ENCODE measurements at places on chromosomes 1 and 21.

GRCh38 chr1:30929135-30929889 lies 20.8 kb upstream of the SDC3 start:
- DNase-seq = no peak

DNA sequence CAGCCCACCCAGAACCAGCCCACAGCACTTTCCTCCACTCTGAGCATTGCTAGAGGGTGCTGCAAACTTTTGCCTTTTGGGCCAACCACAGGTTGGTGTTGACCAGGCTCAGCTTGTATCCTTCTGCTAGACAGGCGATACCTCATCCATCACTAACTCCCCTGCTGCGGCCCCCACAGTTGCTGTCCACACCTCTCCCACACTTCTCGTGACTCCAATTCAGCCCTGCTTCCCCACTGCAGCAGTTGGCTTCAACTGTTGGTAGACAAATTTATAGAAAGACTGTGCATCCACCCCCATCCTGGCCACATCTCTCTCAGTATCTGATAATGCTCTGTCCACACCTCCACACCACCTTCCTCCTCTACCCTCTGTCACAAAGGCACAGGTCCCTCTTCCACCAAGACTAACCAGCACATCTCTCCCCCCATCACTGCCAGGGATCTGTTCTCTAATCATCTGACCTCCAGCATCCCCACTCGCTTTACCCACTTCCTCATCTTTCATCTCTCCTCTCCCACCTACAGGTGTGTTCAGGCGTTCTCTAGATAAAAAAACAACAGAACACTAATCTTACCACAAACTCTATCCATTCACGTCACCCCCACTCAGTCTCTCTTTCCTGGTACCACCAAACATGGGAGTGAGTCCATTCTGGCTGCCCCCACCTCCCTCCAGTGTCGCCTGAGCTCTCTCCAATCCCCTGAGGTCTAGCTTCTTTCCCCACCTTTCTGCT lies 15.8 kb upstream of the SLC25A44 start:
- DNase-seq = no peak

- no peak for DNase-seq
Observed at GRCh38 chr1:2320760-2321667, 70.3 kb downstream of the MORN1 start.

DNA sequence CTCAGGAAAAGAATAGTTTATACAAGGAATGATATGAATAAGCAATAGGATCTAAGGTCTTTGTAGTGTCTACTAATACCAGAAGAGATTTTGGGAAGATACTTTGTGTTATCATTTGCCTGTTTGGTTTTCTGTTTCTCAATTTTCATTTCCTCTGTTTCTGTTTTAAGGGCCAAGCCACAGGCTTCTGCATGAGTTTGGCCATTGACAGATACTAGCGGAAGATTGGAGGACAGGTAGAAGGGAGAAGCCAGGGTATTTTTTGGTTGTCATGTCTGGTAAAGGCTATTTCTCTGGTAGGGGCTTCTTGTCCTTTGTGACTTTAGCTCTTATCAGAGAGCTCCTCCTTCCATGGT lies 51.4 kb downstream of the HS2ST1 start:
- DNase-seq = no peak

GRCh38 chr1:14910984-14911721 lies 242.4 kb upstream of the TMEM51 start:
- no peak for DNase-seq

GRCh38 chr1:7497107-7497637 lies 273.9 kb upstream of the VAMP3 start:
- no peak for DNase-seq

DNA sequence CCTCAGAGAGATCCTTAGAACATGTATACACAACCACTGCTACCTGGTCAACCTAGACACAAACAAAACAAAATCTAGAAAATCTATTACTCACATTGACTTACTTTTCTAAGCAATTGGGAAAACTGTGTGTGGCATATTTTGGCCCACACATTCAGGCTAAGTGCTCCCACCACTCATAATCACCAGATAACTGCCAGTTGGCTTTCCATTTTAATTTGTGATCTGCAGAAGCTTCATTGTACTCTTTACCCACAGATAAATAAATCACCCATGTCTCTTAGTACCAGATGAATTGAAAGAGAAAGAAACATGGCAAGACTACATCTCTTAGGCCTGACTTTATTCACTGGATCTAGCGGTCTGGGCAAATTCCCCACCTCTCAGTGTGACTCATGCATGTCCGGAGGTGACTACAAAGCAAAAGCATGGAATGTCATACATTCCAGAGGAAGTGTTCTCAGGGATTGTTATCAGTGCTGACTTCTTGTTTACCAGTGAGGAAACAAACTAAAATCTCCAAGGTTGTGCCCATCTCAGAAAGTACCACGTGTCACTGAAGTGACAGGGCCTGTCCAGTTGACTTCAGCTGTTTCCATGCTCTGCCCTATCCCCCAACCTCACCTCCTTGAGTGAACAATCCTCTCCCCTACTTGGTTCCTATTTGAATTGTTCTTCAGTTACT lies 52.4 kb upstream of the BCL10 start:
- no peak for DNase-seq

DNA sequence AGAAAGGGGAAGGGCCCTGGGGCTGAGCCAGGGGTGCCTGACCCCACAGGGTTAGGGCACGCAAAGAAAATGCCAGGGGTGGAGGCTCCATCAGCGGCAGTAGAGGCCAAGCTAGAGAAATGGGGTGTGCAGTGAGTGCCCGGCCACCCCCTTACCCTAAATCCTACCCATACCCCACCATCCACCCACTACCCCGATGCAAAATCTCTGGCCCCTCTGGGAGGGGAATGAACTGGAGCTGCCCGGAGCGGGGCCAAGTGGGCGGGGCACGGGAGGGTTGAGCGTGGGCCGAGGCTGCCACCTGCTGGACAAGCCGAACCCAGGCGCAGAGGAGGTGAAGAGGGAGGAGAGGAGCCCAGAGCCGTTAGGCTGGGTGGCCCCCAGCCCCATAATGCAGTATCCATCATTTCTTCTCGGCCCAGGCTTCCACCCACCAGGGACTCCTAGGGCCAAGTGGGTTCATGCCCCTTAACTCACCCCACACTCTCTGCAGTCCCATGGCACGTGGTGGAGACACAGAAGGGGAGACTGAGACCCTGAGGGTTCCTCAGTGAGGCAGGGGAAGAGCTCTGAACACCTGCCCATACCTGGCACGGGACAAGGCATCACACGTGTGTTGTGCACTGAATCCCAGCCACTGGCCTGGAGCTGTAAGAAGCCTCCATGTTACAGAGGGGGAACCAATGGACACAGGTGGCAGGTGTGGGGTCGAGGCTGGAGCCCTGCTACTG lies 1.4 kb upstream of the C1QC start:
- no peak for DNase-seq

- no peak for DNase-seq
Observed at GRCh38 chr1:180581635-180582039, 22.9 kb downstream of the OVAAL start.

DNA sequence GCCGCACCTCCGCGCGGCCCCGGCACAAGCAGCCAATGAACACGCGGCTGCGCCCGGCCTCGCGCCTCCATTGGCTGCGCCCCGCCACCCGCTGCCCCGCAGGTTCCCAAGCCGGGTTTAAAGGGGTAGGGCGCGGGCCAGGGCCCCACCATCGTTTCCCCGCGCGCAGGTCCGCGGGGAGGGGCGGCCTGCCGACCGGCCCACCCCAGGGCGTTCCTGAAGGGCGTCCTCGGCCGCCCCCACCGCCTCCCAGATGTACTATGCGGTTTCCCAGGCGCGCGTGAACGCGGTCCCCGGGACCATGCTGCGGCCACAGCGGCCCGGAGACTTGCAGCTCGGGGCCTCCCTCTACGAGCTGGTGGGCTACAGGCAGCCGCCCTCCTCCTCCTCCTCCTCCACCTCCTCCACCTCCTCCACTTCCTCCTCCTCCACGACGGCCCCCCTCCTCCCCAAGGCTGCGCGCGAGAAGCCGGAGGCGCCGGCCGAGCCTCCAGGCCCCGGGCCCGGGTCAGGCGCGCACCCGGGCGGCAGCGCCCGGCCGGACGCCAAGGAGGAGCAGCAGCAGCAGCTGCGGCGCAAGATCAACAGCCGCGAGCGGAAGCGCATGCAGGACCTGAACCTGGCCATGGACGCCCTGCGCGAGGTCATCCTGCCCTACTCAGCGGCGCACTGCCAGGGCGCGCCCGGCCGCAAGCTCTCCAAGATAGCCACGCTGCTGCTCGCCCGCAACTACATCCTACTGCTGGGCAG lies at the start of gene OLIG1:
OLIG1 (plus strand) TSS at position 148 of the 750 bp plus-strand sequence; CDS start at position 254, 106 bp downstream.
- DNase-seq = no peak

DNA sequence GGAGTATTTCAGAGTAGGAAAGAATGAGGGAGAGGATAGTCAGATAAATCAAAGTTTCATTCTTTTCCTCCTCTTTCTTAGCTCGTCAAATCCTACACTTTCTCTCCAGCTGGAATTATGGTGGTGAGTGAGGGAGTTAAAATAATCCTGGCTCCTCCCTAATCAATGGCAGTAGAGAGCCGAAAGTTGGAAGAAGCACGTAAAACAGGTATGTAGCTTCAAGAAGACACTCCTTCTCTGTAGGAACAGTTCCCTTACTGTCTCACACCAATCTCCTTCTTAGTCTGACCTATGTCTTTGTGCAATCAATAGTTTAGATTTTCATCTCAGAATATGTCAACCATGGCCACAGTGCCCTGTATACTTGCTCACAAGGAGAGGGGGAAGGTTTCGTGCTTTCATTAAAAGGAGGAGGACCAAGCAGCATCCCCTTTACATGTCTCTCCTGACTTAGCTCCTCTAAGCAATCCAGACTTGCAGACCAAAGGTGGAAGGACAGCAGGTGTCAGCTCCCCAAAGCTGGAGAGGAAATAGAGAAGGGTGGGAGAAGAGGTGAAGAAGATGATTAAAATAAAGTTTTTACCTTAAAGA lies 878 bp downstream of the MINDY1 start:
- DNase-seq = no peak

- no peak for DNase-seq
Observed at GRCh38 chr1:211601982-211602670, 23.2 kb upstream of the SLC30A1 start.

DNA sequence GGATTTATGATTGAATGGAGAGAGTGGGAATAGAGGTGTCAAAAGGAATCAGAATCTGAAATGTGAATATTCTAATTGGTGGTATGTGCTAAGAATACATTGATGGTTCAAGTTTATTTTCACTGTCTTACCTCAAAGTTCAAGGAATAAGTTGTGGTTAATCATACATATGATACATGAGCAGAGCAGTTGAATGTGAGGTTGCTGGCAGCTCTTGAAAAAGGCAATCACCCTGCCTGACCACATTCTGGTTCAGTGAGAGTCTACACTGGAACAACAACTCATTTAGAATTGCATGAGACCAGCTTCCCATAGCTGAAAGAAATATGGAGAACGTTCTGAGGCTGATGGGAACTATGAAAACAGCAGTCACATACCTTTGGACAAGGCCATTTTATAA lies 68.3 kb upstream of the ARHGAP29 start:
- no peak for DNase-seq

GRCh38 chr1:173241528-173242347 lies 34.6 kb upstream of the TNFSF4 start:
- no peak for DNase-seq

DNA sequence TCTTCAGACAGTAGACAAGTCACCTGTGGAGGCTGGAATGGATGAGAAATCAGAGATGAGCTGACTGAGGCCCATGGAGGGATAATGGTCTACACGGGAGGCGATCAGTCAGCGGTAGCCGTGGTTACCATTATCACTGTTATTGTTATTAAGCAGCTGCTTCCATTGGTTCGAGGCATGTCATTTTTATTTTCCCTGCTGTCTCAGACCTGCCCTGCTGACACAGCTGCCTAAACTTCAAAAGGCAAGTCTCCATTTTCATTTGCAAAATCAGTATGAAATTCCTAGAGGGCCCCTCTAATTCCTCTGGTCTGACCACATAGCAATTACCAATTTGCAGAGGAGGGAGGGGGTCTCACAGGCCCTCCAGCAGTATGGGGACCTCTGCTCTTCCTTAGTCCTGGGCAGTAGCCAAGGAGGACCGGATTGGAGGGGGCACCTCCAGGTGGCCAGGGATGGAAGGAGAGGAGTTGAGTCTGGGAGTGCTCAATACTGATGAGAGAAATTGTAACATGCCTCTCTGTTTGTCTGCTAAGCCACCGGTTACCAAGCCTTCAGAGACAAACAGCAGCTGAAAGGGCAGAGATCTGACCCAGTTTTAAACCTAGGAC lies 184.2 kb downstream of the TRABD2B start:
- DNase-seq = no peak

- no peak for DNase-seq
Observed at GRCh38 chr1:183273300-183273699, 87.2 kb downstream of the LAMC2 start.

GRCh38 chr1:193754732-193755427 lies 568.5 kb upstream of the B3GALT2 start:
- no peak for DNase-seq

- no peak for DNase-seq
Observed at GRCh38 chr1:23657659-23658275, 33.8 kb upstream of the RPL11 start.
